ENCODE measurements at places on chromosomes 3 and 15. TPM values are rescaled to one million over a fixed set of nuclear protein-coding genes. Genes with fewer than 3 reads are reported as not detected.

CLDN16 gene
- 1.8 TPM for total RNA-seq

SNAPC5 gene
- total RNA-seq: 17.1 TPM

SLC22A14 gene
- total RNA-seq: not detected

KY gene
- 30.6 TPM for total RNA-seq

GRAMD1C gene
- 23.0 TPM for total RNA-seq

IL16 gene
- total RNA-seq: 10.9 TPM

LXN gene
- 12.9 TPM for total RNA-seq

PRR23A gene
- total RNA-seq: not detected

GPR149 gene
- not detected for total RNA-seq

PDZRN3 gene
- total RNA-seq: 9.7 TPM

PLA2G4D gene
- 22.0 TPM for total RNA-seq

CPN2 gene
- total RNA-seq: not detected

SLC30A4 gene
- 8.1 TPM for total RNA-seq

GOLGA6L4 gene
- 1.0 TPM for total RNA-seq

POLR2H gene
- total RNA-seq: 65.3 TPM

CCR9 gene
- total RNA-seq: 0.25 TPM

THAP10 gene
- total RNA-seq: 3.5 TPM

DLL4 gene
- total RNA-seq: 8.3 TPM

CHRM5 gene
- total RNA-seq: not detected

FEZF2 gene
- total RNA-seq: not detected

NOX5 gene
- 0.13 TPM for total RNA-seq

ABI3BP gene
- 12.3 TPM for total RNA-seq

ARGFX gene
- total RNA-seq: not detected
